Pancreas (tissue), 10 donors: ENCODE measurements at places on chromosomes 1 and 21.
A peak's percentile ranks its signal among the peaks of the same experiment; 100 is the strongest.

GRCh38 chr1:48817505-48818114 lies 40.9 kb upstream of the BEND5 start:
- peak; percentile 69 for DNase-seq

- DNase-seq, result no peak
Observed at GRCh38 chr1:218323568-218324225, 21.4 kb upstream of the TGFB2 start.

DNA sequence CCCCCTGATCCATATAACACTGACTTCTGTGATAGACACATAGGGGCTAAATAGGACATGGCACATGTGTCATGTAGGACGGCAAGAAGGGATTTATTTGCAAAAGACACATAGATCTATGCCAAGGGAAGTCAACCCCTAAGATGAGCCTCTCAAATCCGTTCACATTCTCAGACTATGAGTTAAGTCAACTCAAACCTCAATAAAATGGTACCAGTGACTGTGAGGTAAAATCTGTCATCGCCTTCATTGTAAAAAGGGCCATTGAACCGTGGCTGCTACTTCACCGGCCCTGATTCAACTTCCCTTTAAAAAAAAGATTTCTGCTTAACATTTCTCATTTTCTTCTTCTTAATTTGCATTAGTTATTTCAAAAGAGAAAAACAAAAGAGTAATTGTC lies 144.0 kb downstream of the ZNF281 start:
- DNase-seq, result no peak

GRCh38 chr1:36663772-36664430 lies 181.2 kb upstream of the CSF3R start:
- DNase-seq, result no peak

DNA sequence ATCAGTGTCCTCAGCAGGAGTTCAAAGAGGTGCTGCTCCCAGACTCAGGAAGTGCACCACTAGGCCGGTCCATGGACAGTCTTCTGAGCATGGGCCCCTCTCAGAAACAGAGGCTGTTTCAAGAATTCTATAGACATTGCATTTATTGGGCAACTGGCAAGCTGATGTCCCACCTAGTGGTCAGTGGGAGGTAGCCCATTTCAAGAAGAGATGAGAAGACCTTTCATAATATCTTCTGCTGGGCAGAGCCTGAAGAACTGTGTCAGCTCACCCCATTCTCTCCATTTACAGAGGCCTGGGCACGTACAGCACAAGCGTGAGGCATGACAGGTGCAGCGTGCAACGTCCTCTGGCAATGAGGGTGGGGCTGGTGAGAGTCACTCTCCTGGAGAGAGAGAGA lies 216.0 kb downstream of the DYRK1A start:
- no peak for DNase-seq

DNA sequence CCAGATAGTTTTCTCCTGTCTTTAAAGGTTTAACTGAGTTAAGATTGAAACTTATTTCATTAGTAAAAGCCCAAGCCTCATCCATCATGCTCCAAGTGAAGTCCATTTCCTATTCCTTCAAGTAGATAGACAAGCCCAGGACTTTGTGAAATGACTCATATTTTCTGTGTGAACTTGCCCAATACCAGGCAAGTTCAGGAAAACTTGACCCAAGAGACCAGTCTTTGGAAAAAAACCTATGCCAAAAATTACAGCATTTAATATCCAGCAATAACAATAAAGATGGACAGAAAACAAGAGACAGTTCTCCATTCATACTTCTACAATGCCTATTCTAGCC lies 405 bp upstream of the RAB29 start:
- no peak for DNase-seq

GRCh38 chr1:215140135-215140534 lies 57.6 kb downstream of the KCNK2 start:
- no peak for DNase-seq
